Dorsolateral prefrontal cortex (tissue), 122 donors: ENCODE measurements at places on chromosomes 13 and 19. TPM values are rescaled to one million over a fixed set of nuclear protein-coding genes. Genes with fewer than 3 reads are reported as not detected.

The PLEKHA4 gene
- 1.9 TPM for total RNA-seq

The PSG7 gene
- not detected for total RNA-seq

The ZNF99 gene
- 0.50 TPM for total RNA-seq

The GRIN2D gene
- total RNA-seq = 3.9 TPM

The CYP4F2 gene
- 1.4 TPM for total RNA-seq

The ZNF677 gene
- total RNA-seq = 16.1 TPM

The C19orf81 gene
- total RNA-seq = 7.6 TPM

The LHB gene
- total RNA-seq = not detected

The ZNF100 gene
- 7.2 TPM for total RNA-seq

- DNase-seq = no peak
These were observed 66.3 kb upstream of the MCF2L start for GRCh38 chr13:112902669-112903068.

DNA sequence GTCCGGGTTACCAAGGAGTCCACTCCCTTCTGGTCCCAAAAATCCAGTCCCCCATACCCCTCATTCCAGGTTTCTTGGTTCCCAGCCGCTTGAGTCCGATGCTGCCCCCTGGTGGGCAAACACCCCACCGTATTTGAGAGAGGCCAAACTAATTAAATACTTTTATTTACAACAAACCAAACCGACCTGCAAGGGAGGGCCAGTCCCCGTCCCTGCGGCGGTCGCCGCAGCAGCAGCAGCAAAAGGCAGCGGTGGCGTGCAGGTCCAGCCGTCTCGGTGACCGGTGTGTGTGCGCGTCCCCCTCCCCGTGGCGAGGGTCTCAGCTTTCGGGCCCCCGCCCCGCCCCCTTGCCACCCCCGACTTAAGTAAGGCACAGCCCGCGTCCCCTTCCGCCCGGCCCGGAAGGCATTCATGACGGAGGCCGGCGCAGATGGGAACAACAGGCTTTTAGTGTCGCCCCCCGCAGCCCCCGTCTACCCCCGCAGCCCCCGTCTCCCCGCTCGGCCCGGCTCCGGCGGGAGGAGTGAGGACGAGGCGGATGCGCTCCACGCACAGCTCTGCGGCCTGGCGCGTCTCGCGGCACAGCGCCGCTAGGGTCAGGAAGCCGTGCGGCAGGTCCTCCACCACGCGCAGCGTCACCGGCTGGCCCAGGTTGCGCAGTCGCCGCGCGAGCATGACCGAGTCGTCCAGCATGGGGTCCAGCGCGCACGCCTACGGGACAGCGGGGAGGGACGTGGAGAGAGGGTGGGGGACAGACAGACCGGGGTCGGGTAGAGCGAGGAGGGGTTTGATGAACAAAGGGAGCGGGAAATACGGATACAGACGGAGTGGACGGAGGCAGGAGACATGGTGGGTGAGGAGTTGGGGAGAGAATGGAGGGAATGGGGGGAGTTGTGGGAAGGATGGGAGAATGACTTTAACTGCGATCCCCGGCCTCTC is 11.5 kb upstream of the CNFN start:
- peak; percentile 77 for DNase-seq

DNA sequence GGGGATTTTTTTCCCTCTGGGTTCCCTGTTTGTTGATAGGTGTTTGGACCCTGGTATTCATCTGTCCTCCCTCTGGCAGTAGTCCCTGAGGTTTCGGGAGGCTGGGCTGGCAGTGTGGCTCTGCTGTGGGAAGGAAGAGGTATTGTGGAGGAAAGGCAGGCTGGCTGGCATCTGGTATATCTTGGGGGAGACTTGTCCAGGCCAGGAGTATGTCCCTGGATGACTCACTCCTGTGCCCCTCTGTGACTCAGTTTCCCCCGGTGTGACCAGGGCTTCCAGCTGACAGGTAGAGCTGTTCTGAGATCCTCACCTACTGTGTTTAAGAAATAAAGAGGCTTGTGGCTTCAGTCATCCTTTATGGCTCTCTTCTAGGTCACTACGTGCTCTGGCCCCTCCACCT is 14.2 kb upstream of the ZNF492 start:
- DNase-seq = no peak

GRCh38 chr19:38928391-38929001 is 2.1 kb downstream of the SARS2 start:
- DNase-seq = no peak

GRCh38 chr19:19420570-19421298 is 15.3 kb downstream of the GATAD2A start:
- no peak for DNase-seq

- no peak for DNase-seq
These were observed 1.6 kb upstream of the ADAMTS10 start for GRCh38 chr19:8611877-8612806.

GRCh38 chr19:28468701-28469459 is 744.1 kb downstream of the UQCRFS1 start:
- DNase-seq = no peak

DNA sequence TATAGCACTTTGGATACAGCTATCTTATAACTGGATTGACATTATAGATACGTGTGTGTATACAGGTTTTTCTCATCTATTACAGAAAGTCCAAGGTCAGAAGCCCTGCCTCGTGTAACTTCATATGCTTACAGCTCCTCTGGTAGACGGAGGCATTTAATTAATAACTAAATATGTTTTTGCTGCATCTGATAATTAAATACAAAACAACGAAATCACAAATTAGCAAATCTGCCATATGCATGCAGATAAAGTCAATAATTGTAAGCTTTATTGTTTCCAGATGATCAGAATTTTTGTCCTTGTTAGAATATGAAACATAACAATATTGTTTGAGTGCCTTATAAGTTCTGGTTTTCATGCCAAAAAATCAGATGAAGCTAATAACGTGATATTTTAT is 717.7 kb downstream of the LIG4 start:
- DNase-seq = no peak

GRCh38 chr19:45250832-45251451 is at the start of gene MARK4:
MARK4 (plus strand) TSS chr19:45251271; CDS start chr19:45251589, 318 bp downstream.
- peak; percentile 12 for DNase-seq

GRCh38 chr13:49777746-49778614 is 14.5 kb downstream of the KPNA3 start:
- no peak for DNase-seq

GRCh38 chr13:104327211-104327610 is 1261.0 kb upstream of the SLC10A2 start:
- no peak for DNase-seq

DNA sequence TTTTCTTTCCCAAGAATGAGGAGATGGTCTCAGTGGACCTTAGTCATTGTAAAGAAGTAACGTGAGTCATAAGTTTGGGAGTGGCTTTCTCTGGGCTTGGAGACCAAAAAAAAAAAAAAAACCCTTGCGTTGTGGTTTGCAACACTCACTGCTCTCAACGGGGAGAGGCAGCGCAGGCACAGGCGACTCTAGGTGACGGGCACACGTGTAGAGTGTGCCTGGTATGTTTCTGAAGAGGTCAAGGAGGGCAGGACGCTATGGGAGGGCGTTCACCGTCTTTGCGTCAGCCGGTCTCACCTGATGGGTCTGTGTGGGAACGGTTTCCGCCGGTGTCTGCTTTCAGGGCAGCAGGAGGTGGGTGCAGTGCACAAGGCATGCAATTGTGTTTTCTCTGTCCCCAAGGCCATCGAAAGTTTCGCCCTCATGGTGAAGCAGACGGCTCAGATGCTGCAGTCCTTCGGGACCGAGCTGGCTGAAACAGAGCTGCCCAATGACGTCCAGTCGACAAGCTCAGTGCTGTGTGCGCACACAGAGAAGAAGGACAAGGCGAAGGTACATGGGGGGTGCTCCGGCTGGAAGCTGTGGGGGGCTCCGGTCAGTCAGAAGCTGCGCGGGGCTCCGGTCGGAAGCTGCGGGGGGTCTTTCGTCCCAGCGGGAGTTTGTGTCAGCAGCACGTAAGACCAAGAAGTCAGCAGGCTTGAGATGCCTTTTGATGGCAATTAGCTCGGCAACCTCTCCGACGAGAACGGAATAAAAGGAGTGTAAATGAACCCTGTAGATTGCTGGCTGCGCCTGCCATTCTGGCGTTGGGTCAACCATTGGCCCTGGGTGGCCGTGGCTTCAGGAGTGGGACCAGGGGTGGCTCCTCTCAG is 40.8 kb upstream of the F7 start:
- DNase-seq = no peak

DNA sequence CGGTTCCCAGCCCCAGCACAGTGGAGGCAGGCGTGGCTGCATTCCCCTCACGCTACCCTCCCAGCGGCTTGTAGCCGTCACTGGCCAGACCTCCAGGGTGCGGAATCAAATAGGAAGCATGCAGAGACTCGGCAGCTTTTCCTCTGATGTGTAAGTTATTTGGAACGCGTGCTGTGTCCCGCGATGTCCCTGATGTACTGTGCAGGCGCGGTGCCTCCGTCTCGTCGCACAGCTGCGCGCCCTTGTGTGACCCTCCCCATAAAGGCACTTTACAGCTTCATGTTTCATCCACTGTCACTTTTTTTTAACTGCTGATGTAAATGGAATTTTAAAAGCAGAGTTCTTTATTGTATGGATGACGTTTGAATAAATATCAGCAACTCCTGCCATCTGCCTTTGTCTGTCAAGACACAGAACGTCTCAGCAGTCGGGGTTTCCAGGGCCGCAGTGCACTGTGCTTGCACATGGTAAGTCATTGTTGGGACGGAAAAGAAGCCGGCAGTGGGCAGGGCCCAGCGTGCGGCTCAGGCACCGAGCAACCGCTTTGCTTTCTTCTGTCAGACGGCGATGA is 7.3 kb upstream of the F7 start:
- no peak for DNase-seq

DNA sequence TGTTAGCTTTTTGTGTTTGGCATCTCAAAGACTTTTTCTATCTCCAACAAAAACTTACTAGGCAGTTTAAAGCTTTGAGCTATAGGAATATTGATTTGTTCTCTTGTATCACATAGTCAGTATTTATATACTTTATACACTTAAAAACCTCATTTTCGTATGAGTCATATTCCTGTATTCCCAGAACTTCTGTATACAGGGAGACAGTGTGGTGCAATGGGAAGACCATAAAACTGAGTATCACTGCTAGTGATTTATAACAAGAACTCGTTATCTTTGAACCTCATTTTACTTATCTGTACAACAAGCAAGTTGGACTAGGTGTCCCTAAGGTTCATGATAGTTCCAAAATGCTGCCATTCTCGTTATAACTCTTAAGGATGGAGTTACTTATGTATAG is 6.3 kb downstream of the GPR180 start:
- no peak for DNase-seq

DNA sequence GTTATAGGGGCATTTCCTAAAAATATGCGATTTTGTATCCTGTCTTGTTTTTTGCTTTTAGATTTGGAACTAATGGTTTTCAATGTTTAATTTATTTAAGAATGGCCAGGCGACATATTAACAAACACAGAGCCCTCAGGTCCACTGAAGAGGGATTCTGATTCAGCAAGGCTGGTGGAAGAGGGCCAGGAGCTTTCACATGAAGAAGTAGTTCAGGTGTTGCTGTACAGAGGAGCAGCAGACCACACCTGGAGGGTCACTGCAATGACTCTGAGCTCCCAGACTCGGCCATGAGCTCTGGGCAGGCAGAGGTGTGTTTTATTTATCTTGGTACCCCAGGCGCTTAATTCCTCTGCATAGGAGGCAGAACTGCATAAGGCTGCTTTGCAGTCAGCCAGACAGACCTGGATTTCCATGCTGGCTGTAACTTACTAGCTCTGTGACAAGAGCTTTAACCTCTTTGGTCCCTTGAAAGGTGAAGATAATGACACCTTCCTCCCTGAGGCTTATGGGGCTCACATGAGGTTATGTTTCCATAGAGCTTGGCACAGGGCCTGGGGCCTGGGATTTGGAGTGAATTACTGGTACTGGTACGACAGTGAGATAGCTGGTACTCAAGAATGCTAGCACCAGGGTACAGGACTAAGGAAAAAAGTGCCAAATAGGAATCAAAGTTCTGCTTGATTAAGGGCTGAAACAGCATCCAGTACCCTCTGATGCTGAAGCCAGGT is 184.7 kb downstream of the OXGR1 start:
- DNase-seq = no peak

DNA sequence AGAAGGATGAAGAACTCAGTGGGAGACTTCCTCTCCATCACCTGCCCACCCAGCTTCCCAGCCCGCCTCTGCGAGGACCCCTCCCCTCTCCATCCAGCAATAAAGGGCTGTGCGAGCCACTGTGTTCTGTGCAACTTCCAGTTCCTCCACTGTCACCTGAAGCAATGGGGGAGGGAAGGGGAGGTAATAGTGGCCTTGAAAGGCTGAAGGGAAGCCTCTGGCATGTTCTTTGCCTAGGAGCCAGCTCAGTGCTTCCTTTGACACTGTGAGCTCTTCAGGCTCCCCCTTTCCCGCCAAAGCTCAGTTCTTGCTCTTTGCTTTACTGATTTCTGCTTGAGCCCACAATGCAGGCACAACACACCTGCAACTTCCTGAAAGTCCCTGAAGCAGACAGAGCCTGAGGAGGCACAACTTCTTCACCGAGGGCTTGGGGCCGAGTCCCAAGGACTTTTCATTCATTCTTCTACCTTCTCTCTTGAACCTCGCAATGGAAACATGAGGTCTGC is 73.2 kb upstream of the DOCK9 start:
- no peak for DNase-seq

GRCh38 chr13:98492335-98493041 is 84.4 kb downstream of the STK24 start:
- no peak for DNase-seq

GRCh38 chr19:5627395-5627904 is 4.6 kb downstream of the SAFB start:
- peak; percentile 71 for DNase-seq

- no peak for DNase-seq
These were observed 25.9 kb upstream of the ABCC4 start for GRCh38 chr13:95327190-95327589.

GRCh38 chr19:2376784-2377519 is 16.9 kb downstream of the TMPRSS9 start:
- DNase-seq = no peak

DNA sequence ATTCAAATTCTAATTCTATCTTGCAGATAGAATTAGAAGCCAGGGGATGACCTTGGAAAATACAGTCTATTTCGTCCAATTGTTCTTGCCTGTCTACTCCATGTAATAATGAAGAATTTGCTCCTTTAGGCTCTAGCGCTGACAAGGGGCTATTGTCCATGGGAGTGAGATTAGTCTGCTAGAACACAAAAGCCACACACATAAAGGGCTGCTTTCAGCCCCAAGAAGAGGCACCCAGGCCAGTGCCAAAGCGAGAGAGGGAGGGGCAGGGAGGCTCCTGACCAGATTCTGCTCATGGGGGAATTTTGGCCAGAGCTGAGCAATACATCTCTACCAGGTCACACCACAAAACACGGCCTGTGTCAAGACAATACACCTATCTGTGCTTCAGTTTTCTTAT is 1306.9 kb downstream of the UQCRFS1 start:
- DNase-seq = peak; percentile 40

GRCh38 chr13:38674208-38674607 is 12.7 kb upstream of the FREM2 start:
- DNase-seq = no peak
